Iris pigment epithelial cell (primary cell): ENCODE measurements at places on chromosomes 5 and 9.

GRCh38 chr5:72988769-72989168 is 32.9 kb downstream of the FCHO2 start:
- DNase-seq, result peak; percentile 29

GRCh38 chr9:98657897-98658296 is 50.8 kb downstream of the GABBR2 start:
- DNase-seq, result peak; percentile 50

GRCh38 chr5:115600766-115601165 is 1.5 kb downstream of the TICAM2 start:
- DNase-seq, result peak; percentile 66

- DNase-seq, result no peak
Measured at GRCh38 chr9:133099726-133100505, 21.1 kb downstream of the RALGDS start.

DNA sequence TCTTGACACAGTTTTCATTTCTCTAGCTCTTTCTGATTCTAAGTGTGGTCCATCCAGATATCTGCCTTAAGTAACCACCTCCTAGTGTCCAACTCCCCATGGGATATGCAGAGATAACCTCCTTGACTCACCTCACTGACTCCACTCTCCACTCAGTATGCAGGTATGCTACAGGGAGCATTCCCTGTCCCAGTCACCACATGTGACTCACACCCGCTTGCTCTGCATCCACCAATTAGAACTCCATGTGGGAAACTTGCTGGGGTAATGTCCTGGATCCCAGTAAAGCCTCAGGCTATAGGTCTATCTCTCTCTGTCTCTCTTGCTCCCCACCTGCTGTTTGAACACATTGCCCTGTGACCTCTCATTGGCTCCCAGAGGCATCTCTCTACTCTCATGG is 563.9 kb downstream of the HTR1A start:
- peak; percentile 1 for DNase-seq

- no peak for DNase-seq
Measured at GRCh38 chr9:70055406-70056210, 12.0 kb downstream of the MAMDC2 start.

- DNase-seq, result no peak
Measured at GRCh38 chr5:89187883-89188465, 305.0 kb upstream of the MEF2C start.

DNA sequence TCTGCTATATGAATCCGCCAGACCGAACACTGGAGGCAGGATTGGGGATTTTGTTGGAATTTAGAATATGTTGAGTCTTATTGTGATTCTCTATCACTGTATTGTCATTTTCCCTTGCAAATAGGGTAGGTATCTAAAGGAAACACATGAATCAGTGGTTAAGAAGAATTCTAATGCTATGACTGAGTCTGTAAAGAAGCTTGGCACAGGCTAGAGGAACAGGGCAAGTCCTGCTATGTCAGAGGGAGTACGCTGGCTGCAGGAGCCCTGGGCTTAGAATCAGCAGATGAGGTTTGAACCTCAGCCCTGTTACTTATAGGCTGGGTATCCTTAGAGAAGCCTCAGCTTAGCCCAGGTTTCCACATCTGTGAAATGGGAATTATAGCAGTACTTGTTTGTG is 198.1 kb downstream of the NR3C1 start:
- DNase-seq, result peak; percentile 96

DNA sequence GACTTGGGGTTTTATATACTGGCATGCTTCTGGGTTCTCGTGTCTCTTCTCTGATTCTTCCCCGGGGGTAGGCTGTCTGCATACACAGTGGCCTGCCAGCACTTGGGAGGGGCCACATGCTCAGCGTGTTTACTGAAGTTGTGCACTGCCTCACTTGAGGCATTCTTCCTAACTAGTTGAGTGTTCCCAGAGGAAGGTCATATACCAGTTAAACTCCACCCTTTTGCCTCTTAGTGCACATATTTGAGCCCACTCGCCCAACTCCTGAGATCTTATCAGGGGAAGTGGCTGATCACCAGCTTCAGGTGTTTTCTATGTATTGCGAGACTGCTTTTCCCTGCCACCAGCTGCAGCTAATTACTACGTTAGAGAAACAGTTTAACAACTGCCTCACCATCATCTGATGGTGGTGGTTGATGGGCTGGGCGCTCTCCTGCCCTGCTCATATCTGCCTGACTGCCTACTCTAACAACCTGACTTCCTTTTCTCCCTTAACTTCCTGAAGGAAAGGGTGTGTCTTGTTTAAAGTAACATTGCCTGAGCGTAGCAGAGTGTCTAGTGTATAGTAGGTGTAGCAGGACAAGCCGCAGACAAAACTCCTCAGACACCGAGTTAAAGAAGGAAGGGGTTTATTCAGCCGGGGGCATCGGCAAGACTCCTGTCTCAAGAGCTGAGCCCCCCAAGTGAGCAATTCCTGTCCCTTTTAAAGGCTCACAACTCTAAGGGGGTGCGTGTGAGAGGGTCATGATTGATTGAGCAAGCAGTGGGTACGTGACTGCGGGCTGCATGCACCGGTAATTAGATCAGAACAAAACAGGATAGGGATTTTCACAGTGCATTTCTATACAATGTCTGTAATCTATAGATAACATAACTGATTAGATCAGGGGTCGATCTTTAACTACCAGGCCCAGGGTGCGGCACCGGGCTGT is 60.1 kb upstream of the CLINT1 start:
- peak; percentile 28 for DNase-seq

DNA sequence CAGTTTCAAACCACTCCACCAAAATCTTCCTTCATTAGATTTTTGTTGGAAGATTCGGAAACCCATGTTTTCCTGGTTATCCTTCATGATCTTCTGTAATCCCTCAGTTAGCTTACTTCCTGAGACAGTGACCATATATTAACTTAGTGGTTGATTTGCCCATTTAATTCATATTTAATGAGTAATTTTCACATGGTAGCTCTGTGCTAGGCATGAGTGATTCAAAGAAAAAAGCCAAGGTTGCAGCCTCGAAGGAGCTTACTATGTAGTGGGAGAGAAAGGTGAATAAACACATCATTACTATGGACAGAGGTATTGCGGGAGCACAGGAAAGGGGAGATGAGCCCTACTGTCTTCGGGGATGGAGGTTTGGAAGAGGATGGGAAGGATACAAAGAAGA is 158.5 kb downstream of the TLE1 start:
- DNase-seq, result no peak
